ENCODE measurements at places on chromosomes 5 and 9.

- DNase-seq = no peak
These were observed 19.6 kb downstream of the ZNF131 start for GRCh38 chr5:43140286-43140685.

GRCh38 chr9:128637656-128638055, 19.0 kb downstream of the DYNC2I2 start:
- no peak for DNase-seq

DNA sequence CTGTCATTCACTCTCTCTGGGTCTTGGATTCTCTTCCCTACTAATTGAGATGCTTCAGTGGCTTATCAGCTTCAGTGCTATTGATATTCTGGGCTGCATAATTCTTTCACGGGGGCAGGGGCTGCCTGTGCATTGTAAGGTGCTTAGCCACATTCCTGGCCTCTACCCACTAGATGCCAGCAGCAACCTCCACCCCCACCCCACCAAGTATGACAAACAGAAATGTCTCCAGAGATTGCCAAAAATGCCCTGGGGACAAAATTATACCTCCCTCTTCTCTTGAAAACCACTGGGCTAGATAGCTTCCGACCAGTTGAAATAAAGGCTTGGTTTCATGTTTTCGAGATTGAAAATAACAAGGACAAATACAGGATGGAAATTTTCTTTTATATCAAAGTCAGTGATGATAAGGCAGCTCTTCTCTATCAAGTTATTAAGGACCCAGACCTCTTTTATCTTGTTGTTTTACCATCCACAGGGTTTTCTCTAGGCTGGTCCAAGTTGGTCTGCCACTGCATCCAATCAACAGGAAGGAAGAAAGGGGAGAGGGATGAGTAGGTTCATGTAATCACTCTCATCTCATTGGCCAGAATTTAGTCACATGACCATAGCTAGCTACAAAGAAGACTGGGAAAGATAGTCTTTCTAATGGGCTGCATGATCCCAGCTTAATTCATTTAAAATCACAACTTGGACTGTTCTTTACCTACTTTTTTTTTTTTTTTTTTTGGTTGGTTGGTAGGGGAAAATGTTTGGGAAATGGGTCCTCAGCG, 92.1 kb upstream of the RANBP3L start:
- DNase-seq = no peak

DNA sequence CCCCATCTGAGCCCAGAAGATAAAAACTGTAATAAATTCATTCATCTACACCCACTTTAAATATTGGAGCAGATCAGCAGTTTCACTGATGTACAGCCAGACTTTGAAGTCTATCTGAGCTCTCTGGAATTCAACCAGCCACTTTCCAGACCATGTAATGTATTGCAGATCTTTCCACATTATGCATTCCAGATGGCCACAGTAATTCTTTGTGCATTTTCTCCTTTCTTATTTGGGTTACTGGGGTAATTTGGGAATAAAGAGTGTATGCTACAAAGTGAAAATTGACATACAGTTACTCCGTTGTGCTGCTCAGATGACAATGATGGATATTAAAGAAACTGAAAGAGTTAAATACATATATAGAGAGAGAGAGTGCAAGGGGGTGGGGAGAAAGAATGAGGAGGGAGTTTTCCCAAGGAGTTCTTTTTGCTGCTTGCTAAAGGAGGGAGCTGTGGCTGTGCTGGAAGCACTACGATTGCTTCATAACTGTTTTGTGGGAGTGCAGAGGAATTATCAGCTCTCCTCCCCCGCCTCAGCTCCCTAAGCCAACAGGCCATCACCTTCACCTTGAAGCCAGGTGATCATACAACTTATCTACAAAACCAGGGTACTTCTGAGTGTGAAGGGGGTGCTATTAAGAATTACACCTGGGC, 152.8 kb downstream of the GAS1 start:
- DNase-seq = no peak

GRCh38 chr9:37295178-37295577, 127.3 kb upstream of the GRHPR start:
- DNase-seq = no peak

DNA sequence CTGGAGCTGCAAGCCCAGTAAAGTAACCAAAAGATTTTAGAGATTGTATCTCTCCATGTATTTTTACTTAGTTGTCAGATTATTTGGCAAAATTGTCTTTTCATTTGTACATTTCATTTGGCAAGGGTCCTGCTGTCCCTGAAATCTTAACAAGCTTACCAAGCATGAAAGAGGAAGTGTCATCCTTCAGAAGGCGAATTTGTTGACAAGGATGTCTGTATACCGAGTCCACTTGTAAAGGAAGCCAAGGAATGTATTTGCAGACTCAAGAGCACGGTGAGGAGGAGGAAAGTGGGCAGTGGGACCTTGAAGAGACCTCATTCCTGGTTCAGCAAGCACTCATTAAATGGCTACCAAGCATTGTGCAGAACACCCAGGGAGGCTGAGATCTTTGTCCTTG, 7.5 kb upstream of the OTULINL start:
- no peak for DNase-seq

- DNase-seq = no peak
These were observed 27.3 kb downstream of the ANP32B start for GRCh38 chr9:98010445-98010844.
